Fibroblast of the aortic adventitia (primary cell): ENCODE measurements at places on chromosomes 7 and 10. TPM values are rescaled to one million over a fixed set of nuclear protein-coding genes. Genes with fewer than 3 reads are reported as not detected.

Gene PLXNA4
- 3.0 and 5.5 TPM in 2 replicates for total RNA-seq

Gene PIK3AP1
- total RNA-seq, result 2.0 TPM in 1 of 2 replicates, not detected in the other

Gene TMEM225B
- 0.54 TPM in 1 of 2 replicates, not detected in the other for total RNA-seq

Gene PPP1R3C
- total RNA-seq, result 41.1 and 92.6 TPM in 2 replicates

Gene IGFBP3
- 287 and 1,278 TPM in 2 replicates for total RNA-seq

Gene FASTK
- total RNA-seq, result 62.7 and 86.0 TPM in 2 replicates

Gene CYP2W1
- not detected in 2 replicates for total RNA-seq

Gene INSYN2A
- total RNA-seq, result 0.27 TPM in 1 of 2 replicates, not detected in the other

Gene WNT16
- 0.16 and 2.7 TPM in 2 replicates for total RNA-seq

Gene SLK
- total RNA-seq, result 50.1 and 81.3 TPM in 2 replicates

Gene PSMC2
- 170 and 189 TPM in 2 replicates for total RNA-seq

Gene AKR1C3
- total RNA-seq, result 74.2 and 169 TPM in 2 replicates

Gene TWNK
- 4.1 and 4.8 TPM in 2 replicates for total RNA-seq

Gene ABCB1
- total RNA-seq, result 0.08 and 0.36 TPM in 2 replicates

Gene WASHC2A
- 52.1 and 192 TPM in 2 replicates for total RNA-seq

Gene GPR141
- total RNA-seq, result not detected in 2 replicates

Gene CLDN3
- total RNA-seq, result not detected in 2 replicates

DNA sequence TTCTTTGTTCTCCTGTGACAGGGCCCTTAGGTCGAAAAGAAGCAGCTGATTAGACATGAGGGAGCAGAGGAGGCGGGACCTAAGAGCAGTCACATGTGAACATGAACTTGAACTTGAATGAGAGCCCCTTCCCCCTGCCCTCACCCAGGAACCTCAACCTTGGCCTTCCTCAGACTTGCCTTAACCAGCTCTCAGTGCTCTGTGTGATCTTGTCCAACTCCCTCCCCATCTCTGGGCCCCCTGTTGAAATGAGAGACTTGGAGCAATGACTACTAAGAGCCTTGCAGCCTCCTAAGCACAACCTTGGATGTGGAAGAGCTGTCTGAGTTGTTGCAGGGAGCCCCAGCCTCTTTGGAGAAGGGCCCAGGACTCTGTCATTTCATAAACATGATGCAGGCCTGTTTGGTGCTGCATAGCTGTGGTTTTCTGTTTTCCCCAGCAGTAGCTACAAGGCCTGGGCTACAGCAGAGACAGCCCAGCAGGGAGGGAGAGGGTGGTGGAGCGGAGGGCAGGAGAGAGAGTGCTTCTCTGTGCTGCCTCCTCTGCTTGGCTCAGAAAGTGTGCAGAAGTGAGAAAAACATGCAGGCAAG, 123.9 kb upstream of the ZMIZ1 start:
- peak; percentile 98 for DNase-seq

DNA sequence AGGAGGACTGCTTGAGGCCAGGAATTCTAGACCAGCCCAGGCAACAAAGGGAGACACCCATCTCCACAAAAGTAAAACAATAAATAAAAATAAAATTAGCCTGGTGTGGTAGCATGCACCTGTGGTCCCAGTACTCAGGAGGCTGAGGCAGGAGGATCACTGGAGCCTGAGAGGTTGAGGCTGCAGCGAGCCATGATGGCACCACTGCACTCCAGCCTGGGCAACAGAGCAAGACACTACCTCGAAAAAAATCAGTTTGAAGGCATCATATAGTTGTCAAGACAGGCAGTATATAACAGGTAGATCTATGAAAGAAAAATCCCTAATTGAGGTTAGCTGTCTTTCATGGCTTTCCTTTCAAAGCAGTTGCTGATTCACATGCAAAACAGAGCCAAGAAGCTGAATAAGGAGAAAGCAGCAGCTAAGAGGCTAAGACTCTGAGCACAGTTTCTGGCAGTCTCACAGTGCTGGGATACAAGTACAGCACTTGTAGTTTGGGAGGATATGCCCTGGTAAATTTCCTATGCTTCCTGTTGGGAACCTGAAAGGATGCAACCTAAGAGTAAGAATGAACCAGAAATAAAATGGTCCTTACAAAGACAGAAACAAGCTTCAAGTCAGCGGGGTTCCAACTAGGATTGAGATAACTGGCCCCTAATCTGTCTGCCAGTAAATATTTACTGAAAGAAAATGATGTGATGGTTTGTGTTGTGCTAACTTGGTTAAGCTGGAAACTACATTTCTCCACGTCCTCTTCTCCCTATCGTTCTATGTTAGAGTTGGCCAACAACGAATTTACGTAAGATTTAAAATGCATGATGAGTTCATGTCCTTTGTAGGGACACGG, 368.5 kb upstream of the HPS1 start:
- DNase-seq, result no peak

DNA sequence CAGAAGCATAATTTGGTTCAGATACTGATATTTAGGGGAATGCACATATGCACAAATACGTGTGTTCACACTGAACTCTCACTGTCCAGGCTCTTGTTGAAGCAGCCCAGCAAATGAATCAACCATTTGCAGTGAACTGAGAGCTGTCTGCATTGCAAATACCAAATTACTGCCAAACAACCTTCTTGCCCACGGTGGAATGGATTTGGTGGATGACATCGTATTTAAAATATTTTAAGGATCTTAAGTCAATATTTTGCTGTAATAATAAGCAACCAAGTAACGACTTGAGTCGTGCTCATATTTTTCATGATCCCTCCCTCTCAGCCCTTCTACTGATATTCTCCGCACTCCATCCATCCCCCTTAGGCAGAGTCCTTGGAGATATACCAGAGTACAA, 107.9 kb upstream of the FEZF1 start:
- peak; percentile 31 for DNase-seq

GRCh38 chr7:88276605-88277153, 30.0 kb downstream of the STEAP4 start:
- no peak for DNase-seq

- DNase-seq, result peak; percentile 18
These were observed 6.8 kb upstream of the AGR2 start for GRCh38 chr7:16811551-16811950.

DNA sequence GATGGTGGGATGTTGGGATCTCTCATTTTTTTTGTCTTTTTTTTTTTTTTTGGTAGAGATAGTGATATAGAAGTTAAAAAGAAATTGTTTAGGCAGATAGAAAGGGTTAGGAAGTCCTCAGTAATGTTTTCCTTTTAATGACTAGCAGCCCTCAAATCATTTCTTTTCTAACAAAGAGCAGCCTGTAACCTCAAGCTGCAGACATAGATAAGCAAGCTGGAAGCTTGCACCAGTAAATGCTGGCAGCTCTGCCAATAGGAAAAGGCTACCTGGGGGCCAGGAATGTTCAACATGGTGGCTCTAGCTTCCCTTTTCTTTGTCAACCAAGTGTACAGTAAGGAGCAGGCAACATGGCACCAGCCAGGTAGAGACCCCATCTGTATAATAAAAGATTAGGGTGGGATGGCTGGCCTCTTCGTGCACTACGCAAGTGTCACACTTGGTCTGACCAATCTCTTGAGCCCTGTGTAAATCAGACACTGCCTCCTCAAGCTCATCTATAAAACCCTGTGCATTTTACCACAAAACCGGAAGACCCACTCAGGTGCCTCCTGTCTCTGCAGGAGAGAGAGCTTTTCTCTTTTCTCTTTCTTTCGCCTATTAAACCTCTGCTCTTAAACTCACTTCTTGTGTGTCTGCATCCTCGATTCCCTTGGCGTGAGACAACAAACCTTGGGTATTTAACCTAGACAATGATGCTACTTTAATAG, 212.9 kb downstream of the SNX10 start:
- no peak for DNase-seq

GRCh38 chr7:112112822-112113255, 93.4 kb downstream of the DOCK4 start:
- peak; percentile 71 for DNase-seq

DNA sequence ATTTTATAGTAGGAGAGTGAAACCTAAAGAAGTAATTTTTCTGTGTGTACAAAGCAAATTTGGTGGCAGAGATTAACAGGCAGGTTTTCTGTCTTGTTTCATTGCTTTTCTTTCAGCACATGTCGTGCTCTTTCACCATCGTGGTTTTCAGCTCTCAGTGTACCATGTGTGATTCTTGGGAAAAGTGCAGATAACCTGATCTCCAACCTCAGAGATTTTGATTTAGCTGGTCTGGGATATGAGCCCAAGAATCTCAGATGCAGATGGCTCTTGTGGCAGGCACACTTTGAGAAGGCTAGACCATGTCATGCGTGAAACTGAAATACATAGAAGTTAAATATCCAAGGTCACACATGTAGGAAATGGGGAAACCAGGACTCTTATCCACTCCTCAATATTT, 317.4 kb downstream of the EXOC4 start:
- no peak for DNase-seq

- DNase-seq, result no peak
These were observed 249.8 kb upstream of the DKK1 start for GRCh38 chr10:52064084-52064845.

- no peak for DNase-seq
These were observed 311.9 kb downstream of the LRMDA start for GRCh38 chr10:75743291-75743778.

GRCh38 chr7:26237035-26237807, 35.7 kb downstream of the CBX3 start:
- DNase-seq, result no peak

GRCh38 chr7:117567781-117568180, 88.0 kb downstream of the CFTR start:
- no peak for DNase-seq

GRCh38 chr7:45898222-45898621, 9.9 kb downstream of the IGFBP1 start:
- DNase-seq, result no peak

- no peak for DNase-seq
These were observed 15.3 kb downstream of the EDRF1 start for GRCh38 chr10:125734823-125735222.

DNA sequence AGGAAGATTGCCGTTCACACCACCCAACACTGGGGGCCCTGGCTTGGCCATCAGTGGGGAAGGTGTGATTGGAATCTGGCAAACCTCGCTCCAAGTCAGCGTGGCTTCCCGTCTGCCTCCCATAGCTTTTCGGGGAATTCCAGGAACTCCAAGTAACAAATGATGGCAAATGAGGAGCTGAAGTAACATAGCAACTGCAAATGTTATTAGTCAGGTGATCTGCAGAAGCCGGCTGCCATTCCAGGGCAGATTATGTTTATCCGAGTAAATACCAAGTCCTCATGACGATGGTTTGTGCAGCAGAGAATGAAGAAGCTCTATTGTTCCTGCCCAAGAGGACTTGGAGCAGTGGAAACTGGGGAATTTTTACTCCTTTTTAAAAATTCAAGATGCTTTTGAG, 270.5 kb upstream of the PODXL start:
- DNase-seq, result no peak

DNA sequence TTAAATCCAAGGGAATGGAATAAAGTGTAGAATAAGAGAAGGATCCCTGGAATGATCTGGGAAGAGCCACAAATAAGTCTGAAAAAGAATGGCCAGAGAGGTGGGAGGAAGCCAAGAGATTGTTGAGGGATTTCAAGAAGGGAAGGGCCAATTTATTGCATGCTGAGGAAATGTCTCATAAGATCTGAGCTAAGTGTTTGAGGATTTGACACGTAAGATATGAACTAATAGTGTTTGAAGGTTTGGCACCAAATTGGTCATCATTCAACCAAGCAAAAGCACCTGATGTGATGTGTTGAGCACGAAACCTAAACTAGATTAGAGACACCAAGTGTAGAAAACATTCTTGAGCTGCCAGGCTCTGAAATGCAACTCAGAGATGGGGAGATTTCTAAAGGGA, 97.9 kb downstream of the TSPAN12 start:
- no peak for DNase-seq

- DNase-seq, result no peak
These were observed 24.4 kb upstream of the ZNF273 start for GRCh38 chr7:64878684-64879083.

GRCh38 chr7:30861612-30862011, 50.0 kb upstream of the AQP1 start:
- no peak for DNase-seq

GRCh38 chr7:139043823-139044812, 8.3 kb upstream of the ZC3HAV1L start:
- no peak for DNase-seq

- peak; percentile 22 for DNase-seq
These were observed 54.0 kb upstream of the LRRC18 start for GRCh38 chr10:48993627-48994026.

DNA sequence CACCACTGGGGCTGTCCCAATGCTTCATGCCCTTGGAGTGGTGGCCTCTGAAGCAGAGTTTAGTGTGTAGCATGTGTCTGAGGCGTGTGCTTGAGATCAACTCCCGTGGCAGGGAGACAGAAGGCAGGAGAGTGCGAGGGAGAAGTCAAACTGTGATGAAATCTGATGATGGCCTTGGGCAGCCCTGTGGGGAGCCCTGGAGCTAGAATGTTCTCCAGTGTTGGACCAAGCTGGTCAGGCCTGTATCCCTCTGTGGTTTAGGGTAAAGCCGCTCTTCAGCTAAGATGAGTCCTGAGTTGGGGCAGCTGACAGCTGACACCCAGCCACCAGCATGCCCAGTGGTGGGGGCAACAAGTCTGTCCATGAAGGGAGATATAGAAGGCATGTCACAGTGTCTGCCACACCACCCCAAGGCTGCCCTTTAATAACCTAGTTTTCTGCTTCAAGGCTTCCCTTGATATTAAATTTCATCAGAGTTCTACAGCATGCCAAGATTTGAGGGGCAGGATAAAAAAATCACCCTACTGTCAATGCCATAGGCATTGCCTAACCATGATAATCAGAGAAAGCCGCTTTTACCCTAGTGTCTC, 170.5 kb upstream of the SVIL start:
- DNase-seq, result no peak

DNA sequence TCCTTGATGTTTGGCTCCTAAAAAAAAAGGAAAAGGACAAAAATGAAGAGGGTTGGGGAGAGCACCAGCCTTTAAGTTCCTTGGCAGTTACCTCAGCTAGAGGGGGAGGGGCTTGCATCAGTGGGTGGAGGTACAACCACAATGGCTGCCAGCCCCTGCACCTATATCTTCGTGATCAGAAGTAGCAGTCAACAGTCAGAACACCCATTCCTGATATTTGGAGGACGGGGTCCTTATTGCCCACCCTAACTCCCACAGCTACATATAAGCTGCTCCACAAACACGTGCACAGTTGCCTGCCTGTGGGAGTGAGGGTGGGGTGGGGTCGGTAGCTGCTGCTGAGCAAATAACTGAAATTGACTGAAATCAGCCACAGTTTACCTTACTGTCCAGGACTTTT, 26.2 kb downstream of the C1GALT1 start:
- no peak for DNase-seq

GRCh38 chr10:9291081-9291480, 1236.6 kb downstream of the GATA3 start:
- peak; percentile 3 for DNase-seq

- no peak for DNase-seq
These were observed 34.4 kb downstream of the HSPA12A start for GRCh38 chr10:116707981-116708380.

GRCh38 chr10:11076221-11076620, 58.5 kb downstream of the CELF2 start:
- DNase-seq, result no peak
